ENCODE measurements at places on chromosomes 1 and 21. TPM values are rescaled to one million over a fixed set of nuclear protein-coding genes. Genes with fewer than 3 reads are reported as not detected.

Gene CD84
- not detected for total RNA-seq

Gene MCOLN3
- total RNA-seq, result 1.7 TPM

Gene TBX19
- total RNA-seq, result 0.15 TPM

Gene LAPTM5
- 0.42 TPM for total RNA-seq
